ENCODE measurements at places on chromosomes 1 and 21.

- no peak for DNase-seq
Measured at GRCh38 chr1:90262791-90263190, 267.9 kb downstream of the ZNF326 start.

- DNase-seq = no peak
Measured at GRCh38 chr1:45792744-45793143, 10.7 kb upstream of the MAST2 start.

- no peak for DNase-seq
Measured at GRCh38 chr1:43537423-43538142, 6.9 kb downstream of the PTPRF start.

GRCh38 chr1:12454406-12455391 lies 163.3 kb downstream of the DHRS3 start:
- DNase-seq = no peak

- no peak for DNase-seq
Measured at GRCh38 chr1:217498209-217498608, 132.7 kb downstream of the GPATCH2 start.

DNA sequence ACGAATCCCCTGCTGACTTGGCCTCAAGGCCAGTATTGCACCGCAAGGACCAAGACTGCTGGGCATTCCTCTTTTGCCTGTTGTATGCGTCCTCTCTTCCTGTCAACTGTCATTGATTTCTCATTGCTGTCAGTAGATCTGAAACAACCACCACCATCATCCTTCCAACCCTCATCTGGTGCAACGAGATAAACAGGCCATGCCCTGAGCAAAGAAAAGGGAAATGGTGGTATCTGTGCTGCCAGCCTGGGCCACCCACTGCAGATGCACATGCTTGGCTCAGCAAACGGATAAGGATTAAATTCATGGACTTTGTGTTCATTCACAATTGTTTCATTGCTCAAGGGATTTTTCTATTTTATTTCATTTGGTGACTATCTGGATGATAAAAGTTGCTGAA lies 13.6 kb downstream of the OXCT2 start:
- DNase-seq = no peak

GRCh38 chr1:16014509-16015482 lies 3.0 kb downstream of the HSPB7 start:
- DNase-seq = no peak

GRCh38 chr1:183562701-183563100 lies 27.6 kb downstream of the NCF2 start:
- DNase-seq = no peak

- no peak for DNase-seq
Measured at GRCh38 chr1:37845049-37845646, 14.2 kb downstream of the MTF1 start.

GRCh38 chr1:68973459-68974244 lies 476.8 kb upstream of the DEPDC1 start:
- DNase-seq = no peak

DNA sequence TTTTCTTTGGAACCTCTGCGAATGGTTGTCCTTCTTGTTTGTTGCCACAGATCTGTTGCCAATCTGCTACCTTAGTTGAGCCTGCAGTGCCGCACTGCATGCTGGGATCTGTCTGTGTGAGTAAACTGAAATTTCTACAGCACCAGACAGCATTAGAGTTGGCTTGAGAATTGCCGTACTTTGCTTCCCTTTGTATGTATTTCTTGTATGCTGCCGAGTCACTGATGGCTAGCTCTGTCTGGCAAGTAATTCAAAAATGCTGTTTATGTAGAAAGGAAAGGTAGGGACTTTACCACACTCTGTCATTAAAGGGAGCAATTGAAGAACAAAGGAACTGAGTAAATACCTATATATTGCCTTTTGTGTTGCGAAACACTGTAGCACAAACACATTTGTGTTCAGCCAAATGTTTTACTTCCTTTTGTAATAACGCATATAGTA lies 857.4 kb downstream of the USP25 start:
- DNase-seq = no peak

DNA sequence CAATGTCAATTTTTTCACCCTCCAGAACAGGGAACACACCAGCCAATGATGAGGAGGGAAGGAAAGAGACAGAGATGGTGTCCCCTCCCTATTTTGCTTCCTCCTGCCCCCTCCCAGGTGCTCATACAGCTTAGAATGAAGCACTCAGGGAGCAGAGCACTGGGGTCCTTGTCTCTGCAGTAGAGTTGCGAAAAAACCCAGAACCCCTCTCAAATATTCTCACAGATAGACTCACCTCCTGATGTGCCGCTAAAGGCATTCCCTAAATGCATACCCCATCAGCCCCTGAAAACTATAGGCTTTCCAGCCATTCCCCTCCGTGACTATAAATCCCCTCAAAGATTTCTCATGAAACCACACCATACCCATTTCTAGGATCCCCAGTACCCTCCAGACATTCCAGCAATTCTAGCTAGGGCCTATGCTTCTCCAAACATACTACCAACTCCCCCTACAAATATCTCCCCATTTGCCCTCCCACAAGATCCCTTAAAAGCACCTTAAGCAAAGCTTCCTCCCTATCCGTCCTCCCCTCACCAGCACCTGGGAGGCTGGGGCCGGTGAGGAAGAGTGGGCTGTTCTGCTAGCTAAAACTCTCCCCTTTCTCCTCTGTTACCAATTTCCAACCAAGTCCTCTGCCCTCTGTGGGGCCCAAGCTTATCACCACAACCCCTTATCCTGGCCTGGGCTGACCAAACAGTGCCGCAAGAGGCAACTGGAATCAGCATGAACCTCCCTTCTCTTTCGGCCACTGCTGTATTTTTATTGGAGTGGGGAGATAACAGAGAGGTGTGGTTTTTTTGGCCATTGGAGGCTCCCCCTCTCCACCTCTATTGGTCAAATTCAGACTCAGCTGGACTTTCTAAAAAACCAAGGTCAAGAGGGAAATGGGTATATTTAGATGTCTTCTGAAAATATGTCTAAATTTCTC lies 54.7 kb downstream of the RHBG start:
- DNase-seq = no peak

DNA sequence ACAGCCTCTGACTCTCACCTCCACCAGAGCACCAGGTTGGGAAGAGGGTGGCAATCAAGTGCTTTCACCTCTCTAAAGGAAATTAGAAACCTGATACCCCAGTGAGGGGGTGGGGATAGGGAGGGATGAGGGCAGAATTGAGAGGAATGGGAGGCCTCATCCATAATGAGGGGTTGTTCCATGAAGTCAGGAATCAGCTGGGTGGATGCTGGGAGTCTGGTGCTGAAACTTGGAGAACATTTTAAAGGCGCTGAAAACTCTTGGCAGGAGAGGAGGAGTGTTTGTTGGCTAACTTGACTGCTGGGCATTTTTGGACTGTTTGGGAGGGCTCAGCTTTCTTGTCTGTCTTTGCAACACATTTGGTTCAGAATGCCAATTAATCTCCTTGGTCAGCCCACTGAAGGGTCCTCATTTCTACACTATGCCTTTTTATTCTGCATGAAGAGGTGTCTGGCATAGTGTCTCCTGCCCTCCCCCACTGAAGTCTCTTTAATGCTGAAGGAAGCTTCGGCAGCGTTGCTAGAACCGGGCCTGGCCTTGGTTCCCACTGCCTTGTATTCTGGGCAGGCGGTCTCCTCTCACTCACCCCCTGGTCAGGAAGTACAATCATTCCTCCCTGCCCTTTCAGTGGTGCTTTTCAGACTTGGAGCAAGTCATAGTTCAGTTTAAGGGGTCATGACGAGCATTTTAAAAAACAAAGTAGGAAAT lies 2.2 kb downstream of the PHGDH start:
- DNase-seq = no peak

GRCh38 chr1:223667484-223668182 lies 2.1 kb upstream of the CAPN8 start:
- DNase-seq = no peak

DNA sequence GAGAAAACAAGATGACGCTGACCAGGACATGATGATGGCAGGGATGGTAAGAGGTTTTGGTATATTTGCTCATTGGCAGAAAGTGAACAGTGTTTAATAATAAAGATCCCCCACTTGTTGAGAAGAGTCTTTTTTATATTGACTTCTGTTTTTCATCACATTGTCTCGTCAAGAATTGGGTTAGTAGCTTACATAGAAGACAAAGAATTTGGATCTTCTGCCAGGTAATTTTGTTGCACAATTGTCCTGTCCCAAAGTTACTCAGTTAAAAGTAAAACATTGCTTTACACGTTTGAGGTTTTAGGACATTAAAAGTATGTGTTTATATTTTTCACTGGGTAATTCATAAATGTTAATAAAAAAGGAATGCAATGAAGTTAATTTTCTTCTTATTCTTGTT lies 48.3 kb upstream of the LAMC2 start:
- DNase-seq = no peak

DNA sequence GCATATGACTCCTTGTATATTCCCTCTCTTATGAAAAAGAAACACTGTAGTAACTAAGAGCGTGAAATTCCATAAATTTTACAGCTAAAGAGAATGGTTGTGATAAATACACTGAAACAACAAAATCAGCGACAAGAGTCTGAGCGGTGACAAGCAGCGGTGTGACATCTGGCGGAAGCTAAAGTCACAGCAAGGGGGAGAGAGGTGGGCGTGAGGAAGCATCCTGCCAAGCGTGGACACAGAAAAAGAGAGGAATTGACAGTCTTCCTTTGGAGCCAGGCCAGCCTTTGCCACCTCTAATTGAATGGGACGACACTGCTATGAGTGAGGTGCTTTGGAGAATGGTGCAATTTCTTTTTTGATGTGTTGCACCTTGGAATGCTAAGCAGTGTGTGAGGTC lies 25.9 kb downstream of the PSMB2 start:
- no peak for DNase-seq

GRCh38 chr1:33426916-33427315 lies 4.0 kb downstream of the PHC2 start:
- no peak for DNase-seq

GRCh38 chr1:150809651-150810050 lies 1.6 kb upstream of the CTSK start:
- DNase-seq = no peak

DNA sequence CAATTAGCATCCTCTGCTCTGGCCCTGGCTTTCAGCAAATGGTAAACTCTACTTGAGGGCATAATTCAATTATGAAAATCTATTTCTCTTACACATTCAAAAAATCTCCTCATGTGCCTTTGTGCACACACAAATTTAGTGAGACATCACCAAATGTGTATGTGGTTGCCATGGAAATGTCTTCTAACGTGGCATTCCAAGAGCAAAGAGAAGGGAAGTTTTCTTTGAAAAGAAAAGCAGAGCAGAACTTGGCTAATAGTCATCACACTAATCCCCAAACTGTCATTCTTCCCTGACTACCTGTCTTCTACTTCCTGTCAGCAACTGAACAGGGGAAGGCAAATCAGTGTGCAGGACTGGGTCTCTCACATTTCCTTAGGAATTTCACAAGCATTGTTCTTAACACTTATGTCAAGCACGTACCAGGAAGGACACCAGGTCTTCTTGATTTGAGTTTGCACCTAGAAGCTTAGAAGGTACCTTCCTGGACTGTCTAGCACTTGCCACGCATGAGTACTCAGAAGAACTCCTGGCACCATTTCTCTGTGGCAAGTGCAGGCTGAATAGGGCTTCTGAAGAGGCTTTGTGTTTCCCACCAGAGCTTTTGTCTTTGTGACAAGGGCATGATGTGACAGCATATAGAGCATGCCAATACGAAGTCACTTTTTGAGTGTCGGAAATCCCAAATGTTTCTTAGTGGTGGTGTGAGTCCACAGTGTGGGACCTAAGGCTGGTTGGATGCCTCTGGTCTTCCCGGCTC lies 32.3 kb downstream of the MAN1C1 start:
- no peak for DNase-seq

DNA sequence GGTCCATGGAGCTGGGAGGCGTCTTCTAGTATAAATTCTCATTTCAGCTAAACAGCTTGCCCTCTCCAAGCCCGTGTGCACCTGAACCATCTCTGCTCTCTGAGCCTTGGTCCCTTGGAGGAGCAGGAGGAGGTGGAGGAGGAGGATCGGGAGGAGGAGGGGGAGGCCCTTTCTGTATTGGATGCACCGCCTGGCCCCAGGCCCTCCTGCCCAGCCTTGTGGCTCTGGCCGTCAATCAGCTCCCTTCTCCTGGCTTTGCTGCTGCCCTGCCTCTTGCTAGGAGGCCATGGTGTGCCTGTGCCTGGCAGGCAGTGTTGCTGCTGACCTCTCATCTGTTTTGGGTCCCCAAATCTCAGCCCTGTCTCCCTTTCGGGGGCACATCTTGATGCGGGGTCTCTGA lies 9.0 kb downstream of the COL18A1 start:
- DNase-seq = no peak
